Fibroblast of upper back skin (primary cell): ENCODE measurements at places on chromosomes 12 and 14.
A peak's percentile ranks its signal among the peaks of the same experiment; 100 is the strongest.

GRCh38 chr12:113366827-113367226 is 8.4 kb downstream of the PLBD2 start:
- no peak for DNase-seq

GRCh38 chr14:59358784-59359183 is 106.4 kb downstream of the GPR135 start:
- no peak for DNase-seq

DNA sequence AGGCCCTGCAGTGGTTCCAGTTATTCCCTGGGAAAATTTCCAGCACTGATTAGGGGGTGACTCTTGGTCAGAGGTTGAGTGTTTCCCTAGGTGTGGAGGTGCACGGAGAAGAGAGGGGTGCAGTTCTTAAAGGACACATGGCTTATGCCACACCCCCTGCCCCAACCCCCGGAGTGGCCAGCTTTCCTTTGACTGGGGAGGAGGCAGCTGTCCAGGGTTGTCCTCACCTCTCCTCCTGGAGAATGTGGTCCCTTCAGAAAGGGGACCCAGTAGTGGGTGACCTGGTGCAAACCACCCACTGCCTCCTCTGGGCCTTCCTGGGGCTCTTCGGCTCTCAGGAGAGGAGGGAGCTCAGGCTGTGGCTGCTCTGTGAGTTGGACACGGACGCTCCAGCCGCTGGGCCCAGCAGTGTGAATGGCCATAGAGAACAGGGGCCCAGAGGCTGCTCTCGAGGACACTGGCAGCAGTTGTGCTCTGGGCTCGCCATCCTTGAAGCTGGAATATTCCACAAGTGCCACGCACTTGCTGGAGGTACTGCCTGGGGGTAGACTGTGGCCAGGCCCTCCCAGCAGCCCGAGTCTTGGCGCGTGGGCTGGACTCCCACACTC is 13.6 kb downstream of the PACS2 start:
- DNase-seq = no peak

DNA sequence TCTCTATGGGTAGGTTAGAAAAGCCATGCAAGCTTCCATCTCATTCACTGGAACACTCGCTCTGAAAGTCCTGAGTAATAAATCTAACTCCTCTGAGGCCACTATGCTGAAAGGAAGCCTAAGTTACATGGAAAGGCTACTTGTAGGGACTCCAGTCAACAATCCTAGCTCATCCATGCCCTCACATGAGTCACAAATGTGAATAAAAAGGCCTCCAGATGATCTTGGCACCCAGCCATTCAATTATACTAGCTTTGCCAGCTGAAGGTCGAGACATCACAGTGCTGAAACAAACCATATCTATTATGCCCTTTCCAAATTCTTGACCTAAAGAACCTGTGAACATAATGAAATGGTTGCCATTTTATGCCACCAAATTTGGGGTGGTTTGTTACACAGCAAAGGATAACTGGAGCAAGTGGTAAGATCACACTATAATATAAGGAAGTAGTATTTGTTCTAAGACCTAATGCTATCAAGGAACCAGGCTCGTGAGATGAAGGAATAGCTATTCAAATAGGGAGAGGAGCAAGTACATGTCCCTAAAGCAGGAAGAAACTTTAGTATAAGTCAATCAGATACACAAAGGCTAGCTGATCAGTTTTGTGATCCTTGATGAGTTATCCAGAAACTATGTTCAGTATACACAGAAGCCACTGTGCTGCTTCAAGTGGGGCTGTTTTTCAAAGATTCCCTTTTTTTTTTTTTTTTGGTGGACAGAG is 142.1 kb downstream of the MED13L start:
- peak; percentile 64 for DNase-seq

DNA sequence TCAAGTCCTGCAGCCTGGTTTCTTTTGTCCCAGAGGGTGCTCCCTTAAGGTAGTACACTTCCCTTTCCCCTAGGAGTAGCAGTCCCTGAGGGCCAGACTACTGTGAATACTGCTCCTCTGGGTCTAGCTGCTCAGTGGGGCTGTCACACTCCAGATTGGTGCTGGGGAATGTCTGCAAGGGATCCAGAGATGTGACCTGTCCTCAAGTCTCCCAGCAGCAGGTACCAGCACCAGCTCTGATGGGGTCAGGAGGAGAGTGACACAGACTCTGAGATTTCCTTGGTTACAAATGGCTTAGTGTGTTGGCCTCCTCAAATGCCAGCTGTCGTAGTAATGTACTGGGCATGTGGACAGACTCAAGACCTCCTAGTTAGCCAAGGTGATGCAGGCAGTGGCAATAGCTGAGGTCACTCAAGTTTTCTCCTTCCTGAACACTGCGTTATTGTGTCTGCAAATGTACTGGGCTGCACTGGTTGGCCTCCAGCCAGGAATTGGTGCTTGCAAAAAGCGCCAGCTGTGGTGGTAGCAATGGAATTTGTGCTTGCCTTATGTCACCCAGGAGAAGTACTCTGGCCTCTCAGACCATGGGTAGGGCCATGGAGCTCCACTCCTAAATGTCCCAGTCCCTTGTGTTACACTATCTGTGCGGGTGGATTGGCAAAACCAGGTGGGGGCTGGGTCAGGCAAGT is 36.4 kb upstream of the AEBP2 start:
- peak; percentile 28 for DNase-seq

GRCh38 chr12:87233671-87234070 is 795.5 kb downstream of the C12orf50 start:
- peak; percentile 60 for DNase-seq

DNA sequence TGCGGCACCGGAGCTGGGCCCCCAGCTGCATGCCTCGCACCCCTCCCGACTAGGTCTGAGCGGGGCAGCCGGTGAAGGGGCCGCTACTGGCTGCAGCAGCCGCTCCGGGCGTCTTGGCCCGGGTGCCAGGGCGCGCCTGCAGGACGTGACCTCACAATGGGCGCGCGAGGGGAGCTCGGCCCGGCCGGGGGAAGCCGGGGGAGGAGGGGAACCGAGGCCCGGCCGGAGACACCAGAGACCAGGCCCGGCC is 353 bp downstream of the BAG5 start:
- peak; percentile 27 for DNase-seq

DNA sequence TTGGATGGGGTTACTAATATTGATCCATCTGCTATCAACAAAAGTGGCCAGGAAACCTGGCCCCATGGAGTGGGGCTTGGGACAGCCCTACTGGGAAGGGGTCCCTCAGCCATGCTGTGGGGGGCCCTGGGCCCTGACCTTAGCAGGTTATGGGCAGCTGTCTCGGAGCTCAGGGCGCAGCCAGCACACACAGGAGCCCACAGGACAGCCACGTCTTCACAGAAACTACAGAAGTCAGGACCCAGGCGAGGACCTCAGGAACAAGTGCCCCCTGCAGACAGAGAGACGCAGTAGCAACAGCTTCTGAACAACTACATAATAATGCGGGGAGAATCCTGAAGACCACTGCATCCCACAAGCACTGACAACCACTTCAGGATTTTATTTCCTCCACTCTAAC is 11.9 kb upstream of the FKBP11 start:
- no peak for DNase-seq

DNA sequence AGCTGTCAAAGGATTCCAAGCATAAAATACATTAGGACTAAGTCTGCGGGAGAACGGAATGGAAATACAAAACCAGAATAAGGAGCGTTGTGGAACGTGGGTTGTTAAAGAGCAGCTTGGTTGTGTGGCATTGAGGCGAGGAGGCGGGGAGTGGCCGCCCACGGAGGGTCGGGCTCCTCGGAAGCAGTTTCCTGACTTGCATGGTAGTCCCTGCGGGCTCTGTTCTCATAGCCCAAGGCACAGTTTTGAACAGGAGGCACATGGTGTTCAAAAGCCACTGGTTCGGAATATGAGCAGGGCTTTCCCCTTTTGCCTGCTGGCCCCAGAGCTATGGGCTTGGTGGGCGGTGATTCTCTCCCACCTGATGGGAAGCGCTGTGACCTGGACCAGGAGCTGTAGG is 12.2 kb downstream of the DDX51 start:
- no peak for DNase-seq
